ENCODE measurements at places on chromosomes 16 and 17.

- DNase-seq: no peak
These were observed 2.7 kb downstream of the MYO18A start for GRCh38 chr17:29177541-29177870.

- DNase-seq: no peak
These were observed 60.6 kb upstream of the MARCHF10 start for GRCh38 chr17:62868723-62869122.

- DNase-seq: no peak
These were observed 48.7 kb upstream of the NDRG4 start for GRCh38 chr16:58451265-58451689.

GRCh38 chr17:57572062-57572461 lies 173.0 kb downstream of the CCDC182 start:
- DNase-seq: no peak

DNA sequence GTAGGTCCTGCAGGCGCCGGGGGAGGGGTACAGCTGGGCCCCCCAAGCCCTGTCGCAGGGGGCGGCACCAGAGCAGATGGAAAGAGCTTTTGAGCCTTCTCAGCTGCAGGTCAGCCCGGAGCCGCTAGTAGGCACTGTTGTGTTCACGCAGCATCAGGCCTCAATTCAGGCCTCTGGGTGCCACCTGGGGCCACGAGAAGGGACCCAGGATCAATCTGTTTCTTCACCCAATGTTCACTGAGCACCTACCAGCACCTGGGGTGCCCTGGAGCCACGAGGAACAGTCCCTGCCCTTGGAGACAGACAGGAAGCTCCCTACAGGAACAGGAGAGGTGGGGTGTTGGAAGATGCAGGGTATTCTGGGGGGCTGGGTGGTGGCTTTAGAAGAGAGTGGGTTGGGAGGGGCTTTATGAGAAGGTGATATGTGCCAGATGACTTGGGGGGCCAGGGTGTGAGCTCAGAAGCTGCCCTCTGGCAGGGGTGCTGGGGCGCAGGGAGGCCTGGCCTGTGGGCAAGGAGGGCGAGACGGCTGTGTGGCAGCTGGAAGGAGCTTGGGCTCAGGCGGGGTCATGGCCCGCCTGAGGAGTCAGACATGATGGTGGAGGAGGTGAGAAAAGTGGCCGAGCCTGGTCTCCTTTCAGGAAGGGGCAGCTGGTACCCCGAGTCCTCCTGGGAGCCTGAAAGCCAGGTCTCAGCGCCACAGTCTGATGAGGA lies 121.9 kb upstream of the GSE1 start:
- no peak for DNase-seq

GRCh38 chr16:26240807-26241206 lies 549.0 kb downstream of the HS3ST4 start:
- no peak for DNase-seq

DNA sequence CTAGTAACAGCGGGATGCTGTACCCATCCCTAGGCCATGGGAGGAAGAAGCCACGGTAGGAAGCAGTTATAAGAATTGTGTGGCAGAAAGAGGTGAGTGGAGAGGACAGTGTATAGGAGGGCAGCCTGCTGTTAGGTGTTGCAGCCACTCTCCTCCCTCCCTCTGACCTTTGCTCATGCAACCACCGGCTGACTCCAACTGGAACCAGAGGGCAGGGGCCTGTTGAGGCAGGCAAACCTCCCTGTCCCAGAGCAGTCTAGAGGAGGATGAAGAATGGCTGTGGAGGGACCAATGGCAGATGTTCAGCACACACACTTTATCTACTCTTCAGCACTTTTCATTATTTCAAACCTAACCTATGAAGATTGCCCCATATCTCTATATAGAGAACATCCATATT lies 2.2 kb downstream of the TXNL4B start:
- DNase-seq: no peak

- DNase-seq: no peak
These were observed 67.9 kb upstream of the RPL38 start for GRCh38 chr17:74135391-74136167.

GRCh38 chr16:2260250-2260649 lies 7.7 kb downstream of the RNPS1 start:
- DNase-seq: no peak

- DNase-seq: no peak
These were observed 9.7 kb downstream of the GAA start for GRCh38 chr17:80110927-80111701.

DNA sequence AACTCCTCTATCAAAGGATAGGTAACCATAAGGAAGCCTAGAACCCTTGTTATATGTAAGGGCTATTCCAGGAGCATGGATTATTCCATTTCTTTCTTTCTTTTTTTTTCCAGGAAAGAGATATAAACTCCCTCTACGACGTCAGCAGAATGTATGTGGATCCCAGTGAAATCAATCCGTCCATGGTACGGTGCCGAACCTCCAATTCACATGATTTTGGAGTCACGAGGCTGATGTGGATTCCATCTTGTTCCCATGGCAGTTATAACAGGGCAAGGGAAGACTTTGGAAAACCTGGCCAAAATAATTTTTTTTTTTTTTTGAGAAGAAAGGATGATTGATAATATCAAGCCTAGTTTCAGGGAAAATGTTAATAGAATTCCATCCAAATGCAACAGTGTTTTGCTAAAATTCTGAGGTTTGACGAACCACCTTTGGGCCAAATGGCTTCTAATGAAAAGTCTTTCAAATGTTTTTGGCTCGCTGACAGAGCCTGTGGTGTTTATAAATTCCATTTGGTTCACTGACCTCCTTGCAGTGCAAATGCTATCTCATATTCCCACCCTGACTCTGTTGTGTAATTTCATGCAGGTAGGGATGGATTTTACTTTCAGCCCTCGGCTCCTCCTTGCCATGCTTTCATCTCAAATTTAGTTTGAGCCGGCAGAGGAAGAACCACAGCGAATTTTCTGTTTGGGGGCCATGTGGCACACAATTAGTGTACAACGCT lies 90.0 kb downstream of the SDR42E1 start:
- DNase-seq: no peak

DNA sequence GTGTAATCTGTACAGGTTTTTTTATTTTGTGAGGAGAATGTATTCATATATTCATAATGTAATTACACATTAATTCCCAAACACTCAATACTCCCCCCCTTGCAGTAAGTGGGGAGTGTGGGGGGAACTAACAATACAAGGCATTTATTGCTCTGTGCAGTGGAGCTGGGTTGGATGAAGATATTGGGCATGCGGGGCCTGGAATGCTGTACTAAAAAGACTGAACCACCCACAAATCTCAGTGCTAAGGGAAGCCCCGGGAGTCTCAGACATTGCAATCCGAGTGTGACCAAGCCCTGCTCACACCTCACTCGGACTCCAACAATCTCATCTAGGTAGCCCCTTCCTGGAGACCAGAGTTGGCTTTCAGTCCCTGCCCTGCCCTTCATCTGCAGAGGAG lies 6.0 kb downstream of the PLLP start:
- DNase-seq: no peak

- DNase-seq: no peak
These were observed 313.6 kb downstream of the HS3ST4 start for GRCh38 chr16:26005336-26005735.

- peak; percentile 29 for DNase-seq
These were observed 43.6 kb downstream of the NOS2 start for GRCh38 chr17:27756467-27757371.

DNA sequence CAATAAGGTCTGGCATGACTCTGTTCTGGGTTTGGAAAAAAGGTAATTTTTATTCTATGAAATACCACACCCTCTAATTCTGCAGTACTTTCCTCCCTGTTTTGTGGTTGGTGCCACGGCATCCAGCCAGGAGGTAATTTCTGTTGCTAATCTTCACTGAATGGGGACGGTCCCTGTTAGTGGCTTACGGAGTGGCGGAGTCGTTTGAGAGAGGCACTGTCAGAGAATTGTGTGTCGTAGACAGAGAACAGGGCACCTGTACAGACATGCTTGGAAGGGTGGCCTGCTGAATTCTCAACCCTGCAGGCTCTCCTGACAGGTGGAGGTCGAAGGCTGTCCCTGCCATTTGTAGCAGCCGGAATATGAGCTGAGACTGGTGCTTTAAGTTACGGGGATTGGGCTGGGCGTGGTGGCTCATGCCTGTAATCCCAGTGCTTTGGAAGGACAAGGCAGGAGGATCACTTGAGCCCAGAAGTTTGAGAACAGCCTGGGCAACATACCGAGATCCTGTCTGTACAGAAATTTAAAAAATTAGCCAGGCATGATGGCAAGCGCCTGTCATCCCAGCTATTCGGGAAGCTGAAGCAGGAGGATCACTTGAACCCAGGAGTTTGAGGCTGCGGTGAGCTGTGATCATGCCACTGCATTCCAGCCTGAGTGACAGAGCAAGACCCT lies 33.2 kb downstream of the EEF2K start:
- DNase-seq: no peak

GRCh38 chr17:3723188-3723555 lies 531 bp upstream of the HASPIN start:
- no peak for DNase-seq
